ENCODE measurements at places on chromosomes 3 and 15. TPM values are rescaled to one million over a fixed set of nuclear protein-coding genes. Genes with fewer than 3 reads are reported as not detected.

The MAGEL2 gene
- total RNA-seq, result not detected

The SEMA6D gene
- total RNA-seq, result 16.5 TPM

The TLR9 gene
- 0.32 TPM for total RNA-seq

The CGNL1 gene
- 11.2 TPM for total RNA-seq

The SLC9C1 gene
- 1.7 TPM for total RNA-seq

The CDHR4 gene
- not detected for total RNA-seq
